Left ventricle myocardium superior (tissue), 1 donor: ENCODE measurements at places on chromosomes 6 and 20. TPM values are rescaled to one million over a fixed set of nuclear protein-coding genes. Genes with fewer than 3 reads are reported as not detected.

Gene RIPOR2
- total RNA-seq = 3.6 TPM

Gene DEFB129
- total RNA-seq = not detected

GRCh38 chr20:22385602-22386305 lies 198.6 kb downstream of the FOXA2 start:
- no peak for DNase-seq

- no peak for DNase-seq
These were observed 52.2 kb upstream of the HSF2 start for GRCh38 chr6:122347280-122347679.

DNA sequence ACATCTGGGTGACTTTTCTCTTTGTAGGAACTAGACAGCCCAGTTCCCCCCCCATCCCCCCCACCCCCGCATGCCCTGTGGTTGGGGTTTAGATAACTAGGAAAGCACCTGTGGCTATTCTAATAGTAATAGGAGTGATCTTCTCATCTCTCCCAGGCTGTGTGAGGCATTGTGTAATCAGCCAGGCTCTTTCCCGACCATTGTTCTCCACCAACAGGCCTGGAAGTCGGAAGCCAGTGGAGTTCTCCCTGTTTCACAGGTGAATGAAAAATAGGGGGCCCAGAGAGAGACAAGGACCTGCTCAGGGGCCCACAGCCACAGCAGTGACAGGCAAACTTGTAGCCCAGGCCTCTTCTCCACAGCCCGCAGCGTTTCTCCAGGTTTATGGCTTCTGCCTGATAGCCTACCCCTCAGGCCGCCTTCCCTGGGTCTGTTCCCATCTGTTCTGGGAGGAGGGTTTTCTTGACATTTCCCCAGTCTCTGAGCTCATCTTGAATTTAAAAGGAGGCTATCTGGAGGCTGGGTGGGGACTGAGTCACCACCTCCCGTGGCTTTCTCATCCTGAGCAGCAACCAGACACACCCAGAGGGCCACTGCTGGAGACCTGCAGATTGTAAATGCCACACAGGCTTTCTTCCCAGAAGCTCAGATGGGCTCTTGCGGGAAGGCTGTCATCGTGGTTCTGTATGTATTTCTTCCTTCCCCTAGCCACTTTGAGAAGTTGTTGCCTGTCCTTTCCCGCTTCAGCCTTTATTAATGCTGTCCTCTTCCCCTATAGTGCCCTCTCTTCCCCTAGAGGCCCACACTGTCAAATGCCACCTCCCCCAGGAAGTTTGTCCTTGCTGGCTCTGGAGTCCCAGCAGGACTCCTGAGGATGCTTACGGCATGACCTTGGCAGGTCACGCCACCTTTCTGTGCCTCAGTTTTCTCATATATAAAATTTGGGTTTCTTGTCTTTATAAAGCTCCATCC lies 75.9 kb upstream of the MYL9 start:
- DNase-seq = peak; percentile 57

- DNase-seq = no peak
These were observed 485.5 kb downstream of the CD109 start for GRCh38 chr6:74181471-74181870.
